Dermis blood vessel endothelial cell (primary cell): ENCODE measurements at places on chromosomes 5 and 9.

GRCh38 chr5:142974409-142974808 is 204.2 kb downstream of the ARHGAP26 start:
- DNase-seq = no peak

- DNase-seq = no peak
Observed at GRCh38 chr5:87076931-87077330, 190.8 kb upstream of the RASA1 start.

DNA sequence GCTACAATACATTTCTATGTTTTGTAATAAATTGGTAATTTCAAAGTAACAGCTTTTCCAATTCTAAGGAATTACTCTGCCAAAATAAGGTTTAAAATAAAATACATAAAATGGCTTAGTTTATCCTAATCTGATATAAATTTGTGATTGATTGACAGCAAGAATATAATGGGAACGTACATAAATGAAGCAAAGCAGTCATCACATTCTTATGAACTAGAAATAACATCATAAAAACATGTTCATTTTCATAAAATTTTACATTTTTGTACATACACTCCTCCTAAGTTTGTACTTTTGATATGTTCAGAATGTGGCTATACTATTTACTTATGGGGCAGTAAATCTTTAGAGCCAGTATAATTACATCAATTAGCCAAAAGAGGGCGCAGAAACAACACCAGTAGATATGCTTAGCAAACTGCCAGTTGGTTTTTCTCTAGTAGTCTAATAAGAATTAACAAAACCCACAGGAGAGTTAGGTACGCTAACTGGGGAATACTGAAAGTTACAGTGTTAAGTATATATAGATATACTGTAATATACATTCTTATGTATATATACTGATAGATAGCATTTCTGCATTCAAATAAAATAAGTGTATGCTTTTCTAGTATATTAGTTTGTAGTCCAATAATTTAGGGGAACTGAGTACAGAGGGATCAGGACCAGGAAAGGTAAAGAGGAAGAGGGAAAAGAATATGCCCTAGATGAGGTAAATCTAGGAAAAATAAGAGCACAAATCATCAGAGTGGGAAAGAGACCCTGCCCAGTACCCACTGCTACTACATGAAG is 76.8 kb downstream of the ZDHHC21 start:
- DNase-seq = peak; percentile 81

- peak; percentile 64 for DNase-seq
Observed at GRCh38 chr9:347667-348292, 133.1 kb downstream of the DOCK8 start.

GRCh38 chr5:157245476-157245875 is 20.4 kb upstream of the CYFIP2 start:
- DNase-seq = no peak

DNA sequence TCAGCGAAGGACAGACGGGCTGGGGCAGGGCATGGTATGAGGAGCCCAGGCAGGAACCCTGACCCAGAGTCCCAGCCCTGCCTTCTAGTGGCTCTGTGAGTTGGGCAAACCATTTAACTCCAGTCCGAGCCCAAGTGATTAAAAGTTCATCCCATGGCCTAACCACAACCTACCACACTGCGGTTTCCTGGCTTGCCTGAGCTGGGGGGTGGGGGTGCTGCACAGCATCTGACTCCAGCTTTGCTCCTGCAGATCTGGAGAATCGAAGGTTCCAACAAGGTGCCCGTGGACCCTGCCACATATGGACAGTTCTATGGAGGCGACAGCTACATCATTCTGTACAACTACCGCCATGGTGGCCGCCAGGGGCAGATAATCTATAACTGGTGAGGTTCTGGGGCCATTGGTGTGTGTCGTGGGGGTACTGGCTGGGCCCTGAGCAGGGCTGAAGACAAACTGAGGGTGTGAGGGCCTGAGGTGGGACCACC is 49.0 kb downstream of the STOM start:
- no peak for DNase-seq
